ENCODE measurements at places on chromosomes 13 and 19.

GRCh38 chr13:38979891-38980749 is 10.5 kb downstream of the STOML3 start:
- no peak for DNase-seq

GRCh38 chr19:5698635-5699422 is 8.7 kb downstream of the RPL36 start:
- DNase-seq = no peak

DNA sequence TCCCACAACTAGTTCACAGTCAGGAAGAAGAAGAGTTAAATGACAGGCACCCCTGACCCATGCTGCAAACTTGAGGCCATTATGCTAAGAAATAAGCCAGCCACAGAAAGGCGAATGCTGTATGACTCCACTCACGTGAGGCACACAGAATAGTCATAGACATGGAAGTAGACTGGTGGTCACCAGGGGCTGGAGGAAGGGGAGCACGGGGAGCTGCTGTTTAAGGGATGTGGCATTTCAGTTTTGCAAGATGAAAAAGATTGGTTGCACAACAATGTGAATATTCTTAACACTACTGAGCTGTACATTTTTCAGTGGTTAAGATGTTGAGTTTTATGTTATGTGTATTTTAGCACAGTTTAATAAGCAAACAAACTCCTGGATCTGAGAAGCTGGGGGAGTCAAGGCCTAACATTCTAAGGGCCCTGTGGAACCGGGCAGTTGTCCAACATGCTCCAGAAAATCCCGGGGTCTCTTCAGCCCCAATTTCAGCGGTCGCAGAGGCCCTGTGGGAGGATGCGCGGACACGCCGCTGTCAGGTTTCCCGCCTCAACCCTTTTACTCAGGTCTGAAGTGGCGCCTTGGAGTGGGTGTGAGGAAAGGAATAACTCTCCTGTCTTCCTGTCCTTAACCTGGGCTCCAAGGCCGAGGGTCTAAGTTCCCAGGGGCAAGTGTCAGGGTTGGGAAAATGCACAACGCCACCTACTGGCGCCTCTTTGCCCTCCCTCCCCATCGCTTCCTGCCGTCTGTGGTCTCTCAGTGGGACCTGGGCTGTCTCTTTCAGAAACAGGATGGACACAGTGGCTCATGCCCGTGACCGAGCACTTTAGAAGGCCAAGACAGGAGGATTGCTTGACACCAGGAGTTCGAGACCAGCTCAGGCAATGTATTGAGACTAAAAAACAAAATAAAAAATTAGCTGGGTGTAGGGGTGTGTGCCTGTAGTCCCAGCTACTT is 4.4 kb upstream of the TMEM272 start:
- DNase-seq = no peak

- no peak for DNase-seq
These were observed 28.9 kb downstream of the SOX21 start for GRCh38 chr13:94683409-94683808.

DNA sequence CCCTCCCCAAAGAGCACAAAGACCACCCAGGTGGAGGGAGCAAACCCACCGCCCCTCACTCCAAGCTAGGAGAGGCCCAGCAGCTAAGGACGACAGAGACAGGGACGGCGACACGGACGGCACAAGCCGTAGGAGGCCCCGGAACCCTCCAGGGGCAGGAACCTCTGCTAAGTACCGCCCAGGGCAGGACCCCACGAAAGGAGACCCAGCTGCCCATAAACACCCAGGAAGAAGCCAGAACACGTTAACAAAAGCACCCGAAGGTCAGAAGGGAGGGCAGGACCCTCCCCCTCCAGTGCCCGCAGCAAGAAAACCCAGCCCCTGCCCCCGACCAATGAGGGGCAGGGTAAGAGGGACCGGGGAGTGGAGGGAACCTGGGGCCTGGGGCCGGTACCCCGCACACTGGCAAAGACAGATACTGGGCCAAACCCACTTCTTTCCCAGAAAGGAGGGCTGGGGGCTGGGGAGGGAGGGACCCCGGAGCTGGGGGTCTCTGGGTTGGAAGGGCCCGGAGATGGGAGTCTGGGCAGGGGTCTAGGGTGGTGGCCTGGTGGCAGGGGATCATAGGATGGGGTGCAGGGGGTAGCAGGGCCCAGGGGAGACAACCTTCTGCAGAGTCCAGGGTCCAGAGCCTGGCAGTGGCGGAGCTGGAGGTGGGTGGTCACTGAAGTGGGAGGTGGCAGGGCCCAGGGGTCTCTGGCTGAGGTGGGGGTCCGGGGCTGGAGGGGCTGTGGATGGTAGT is 2.4 kb downstream of the BTBD2 start:
- DNase-seq = no peak

GRCh38 chr13:52695856-52696255 is 43.2 kb downstream of the SUGT1 start:
- DNase-seq = no peak

DNA sequence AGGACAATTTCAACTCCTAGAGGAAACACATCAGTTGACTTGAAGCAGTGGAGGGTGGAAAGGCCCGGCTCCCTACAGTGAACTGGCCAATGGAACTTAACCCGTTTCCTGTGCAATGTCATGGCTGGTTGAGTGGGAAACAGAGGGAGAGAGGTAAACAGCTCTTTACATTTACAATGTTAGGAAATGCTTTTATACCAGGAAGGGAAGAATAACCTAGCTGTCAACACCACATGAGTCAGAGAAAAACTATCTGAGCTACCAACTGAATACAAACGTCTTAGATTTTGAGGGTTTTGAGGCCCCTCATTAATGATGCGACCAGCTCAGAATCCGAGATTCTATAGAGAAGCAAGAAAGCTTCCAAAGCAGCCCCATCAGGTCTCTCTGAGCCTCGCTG is 36.7 kb downstream of the CARD8 start:
- DNase-seq = no peak

DNA sequence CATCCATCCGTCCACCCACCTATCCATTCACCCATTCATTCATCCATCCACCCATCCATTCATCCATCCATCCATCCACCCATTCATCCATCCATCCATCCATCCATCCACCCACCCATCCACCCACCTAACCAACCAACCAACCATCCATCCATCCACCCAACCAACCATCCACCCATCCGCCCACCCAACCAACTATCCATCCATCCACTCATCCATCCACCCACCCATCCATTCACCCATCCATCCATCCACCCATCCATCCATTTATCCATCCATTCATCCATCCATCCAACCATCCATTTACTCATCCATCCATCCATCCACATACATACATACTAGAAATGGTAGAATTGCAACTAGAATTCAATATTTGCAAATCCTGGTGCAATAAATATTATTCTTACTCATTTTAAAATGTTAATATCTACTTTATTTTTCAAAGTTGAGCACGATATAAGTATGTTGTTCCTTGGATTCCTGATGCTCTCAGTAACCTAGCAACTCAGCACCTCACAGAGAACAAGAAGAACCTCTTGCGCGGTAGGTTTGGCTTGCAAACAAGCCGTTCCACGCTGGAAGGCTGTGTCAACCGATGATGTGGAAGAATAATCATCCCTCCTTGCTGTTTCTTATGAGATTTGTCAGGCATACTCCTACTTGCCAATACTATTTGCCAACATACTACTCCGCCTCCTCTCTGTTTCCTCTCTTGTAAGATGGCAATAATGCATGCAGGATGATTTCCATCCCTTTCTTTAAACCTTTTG is 111.7 kb downstream of the GNG7 start:
- DNase-seq = no peak

GRCh38 chr13:33694546-33694945 is 123.4 kb upstream of the RFC3 start:
- DNase-seq = no peak

DNA sequence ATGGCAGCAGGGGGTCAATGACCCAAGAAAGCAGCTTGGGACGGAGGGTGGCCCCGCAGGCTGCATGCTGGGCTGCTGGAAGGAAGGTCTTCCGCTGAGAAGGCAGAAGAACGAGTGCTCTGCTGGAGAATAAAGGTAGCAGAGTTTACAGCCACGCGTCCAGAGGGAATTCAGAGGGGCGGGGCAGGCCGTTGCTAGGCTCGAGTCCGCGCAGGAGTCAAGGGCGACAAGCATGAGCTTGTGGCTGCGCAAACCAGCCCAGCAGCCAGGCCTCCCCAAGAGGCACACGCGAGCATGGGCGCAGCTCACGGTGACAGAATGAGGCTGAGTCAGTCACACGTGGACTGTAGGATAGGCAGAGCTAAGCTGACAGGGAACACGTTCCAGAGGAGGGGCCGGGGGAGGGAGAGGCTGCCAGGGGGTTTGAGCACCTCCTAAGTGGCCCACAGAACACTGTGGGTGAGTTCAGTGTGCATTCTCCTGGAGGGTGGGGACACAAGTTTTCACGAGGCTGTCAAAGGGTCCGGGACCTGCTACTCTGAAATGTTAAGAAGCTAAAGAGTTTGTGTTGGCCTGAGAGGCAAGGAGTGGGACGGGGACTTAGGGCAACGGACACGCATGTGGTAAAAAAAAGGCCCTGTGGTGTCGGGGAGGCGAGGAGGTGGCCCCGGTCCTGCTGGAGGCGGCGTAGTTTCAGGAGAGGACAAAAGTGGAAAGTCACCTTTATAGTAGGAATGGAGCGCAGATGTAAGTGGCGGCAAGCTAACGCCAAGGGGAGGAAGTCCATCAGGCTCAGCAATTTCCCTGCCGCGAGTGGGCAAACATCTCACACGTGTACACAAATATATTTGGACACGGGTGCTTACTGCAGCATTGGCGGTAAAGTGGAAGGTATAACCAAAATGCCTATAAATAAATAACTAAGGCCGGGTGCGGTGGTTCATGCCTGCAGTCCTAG is 17.7 kb downstream of the RFX2 start:
- DNase-seq = no peak

DNA sequence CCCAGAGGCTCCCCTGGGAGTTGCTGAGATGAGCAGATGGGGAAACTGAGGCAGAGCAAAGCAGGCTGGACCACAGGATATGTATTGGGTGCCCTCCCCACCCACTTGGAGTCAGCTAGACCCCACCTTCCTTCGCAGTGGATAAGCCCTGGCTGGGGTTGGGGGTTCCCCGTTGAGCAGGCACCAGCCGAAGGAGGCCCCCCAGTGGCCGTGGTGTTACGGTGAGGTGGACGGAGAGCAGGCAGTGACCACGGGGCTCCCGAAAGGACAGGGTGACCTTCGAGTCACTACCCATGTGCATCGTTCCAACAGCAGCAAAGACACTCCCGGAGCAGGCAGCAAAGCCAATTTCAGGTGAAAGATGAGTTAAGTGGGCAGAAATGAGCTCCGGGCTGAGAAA is 62.4 kb upstream of the ADGRE5 start:
- no peak for DNase-seq

DNA sequence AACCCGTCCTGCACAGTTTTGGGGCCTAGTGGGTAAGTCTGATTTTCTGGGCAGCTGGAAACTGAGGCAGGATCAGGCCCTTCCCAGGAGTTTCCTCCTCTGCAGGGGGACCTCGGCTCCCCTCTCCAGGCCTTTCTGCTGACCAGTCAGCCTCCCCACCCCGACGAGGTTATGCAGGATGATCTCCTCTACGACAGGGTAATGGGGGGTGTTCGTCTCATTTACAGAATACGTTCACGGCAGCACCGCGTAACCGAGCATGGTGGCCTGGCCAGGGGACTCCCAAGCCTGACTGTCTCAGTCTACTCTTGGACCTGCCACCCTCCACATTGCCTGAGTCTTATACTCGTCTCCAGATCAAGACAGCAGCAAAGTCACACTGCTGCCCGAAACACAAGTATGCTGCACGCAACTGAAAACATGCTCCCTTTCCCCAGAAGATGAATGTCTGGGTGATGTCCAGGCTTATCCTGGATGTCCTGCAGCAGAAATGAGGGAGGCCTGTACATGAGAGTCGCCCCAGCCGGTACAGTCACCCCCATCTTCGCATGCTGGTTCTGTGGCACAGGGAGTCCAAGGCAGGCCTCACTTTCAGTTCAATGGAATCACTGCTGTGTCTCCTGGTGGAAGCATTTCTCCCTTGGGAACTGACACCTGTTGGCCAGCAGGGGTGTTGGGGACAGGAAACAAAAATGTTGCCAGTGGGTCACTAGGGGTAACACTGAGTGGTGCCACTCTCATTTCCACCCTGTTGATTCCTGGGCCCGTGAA is 120.8 kb downstream of the SOX1 start:
- DNase-seq = no peak

DNA sequence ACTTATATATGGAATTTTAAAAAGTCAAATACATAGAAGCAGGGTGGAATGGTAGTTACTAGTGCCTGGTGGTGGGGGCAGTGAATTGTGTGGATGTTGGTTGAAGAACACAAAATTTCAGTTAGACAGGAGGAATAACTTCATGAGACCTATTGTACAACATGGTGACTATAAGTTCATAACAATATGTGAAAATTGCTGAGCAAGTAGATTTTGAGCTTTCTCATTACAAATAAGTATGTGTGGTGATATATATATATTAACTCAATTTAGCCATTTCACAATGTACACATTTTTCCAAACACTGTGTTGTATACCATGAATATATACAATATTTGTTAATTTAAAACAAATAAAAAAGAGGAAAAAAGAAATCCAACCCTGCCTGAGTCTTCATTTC is 641.1 kb downstream of the DIAPH3 start:
- DNase-seq = no peak

GRCh38 chr13:27919659-27919933 is 204 bp upstream of the PDX1 start:
- DNase-seq = no peak

DNA sequence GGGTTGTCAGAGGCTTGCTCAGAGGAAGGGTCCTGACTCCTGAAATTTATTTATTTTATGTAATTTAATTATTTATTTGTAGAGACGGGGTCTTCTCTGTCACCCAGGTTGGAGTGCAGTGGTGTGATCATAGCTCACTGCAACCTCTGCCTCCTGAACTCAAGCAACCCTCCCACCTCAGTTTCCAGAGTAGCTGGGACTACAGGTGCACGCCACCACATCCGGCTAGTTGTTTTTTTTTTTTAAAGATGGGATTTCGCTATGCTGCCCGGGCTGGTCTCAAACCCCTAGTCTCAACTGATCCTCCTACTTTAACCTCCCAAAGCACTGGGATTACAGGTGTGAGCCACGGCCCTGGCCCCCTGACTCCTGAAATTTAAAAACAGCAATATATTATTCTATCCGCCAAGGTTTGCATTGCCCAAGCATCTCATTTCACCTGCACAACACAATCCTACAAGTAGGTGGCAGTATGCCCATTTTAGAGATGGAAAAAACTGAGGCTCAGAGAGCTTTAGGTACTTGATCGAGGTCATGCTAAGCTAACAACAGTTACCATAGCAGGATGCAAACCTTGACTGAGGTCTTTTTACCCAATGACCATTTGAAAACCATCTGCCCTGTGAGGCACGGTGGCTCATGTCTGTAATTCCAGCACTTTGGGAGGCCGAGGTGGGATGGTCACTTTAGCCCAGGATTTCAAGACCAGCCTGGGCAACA is 18.1 kb downstream of the ARHGEF18 start:
- no peak for DNase-seq

GRCh38 chr19:30696514-30696913 is 324.3 kb downstream of the ZNF536 start:
- DNase-seq = no peak

GRCh38 chr13:97352815-97353214 is 81.2 kb upstream of the RAP2A start:
- no peak for DNase-seq

GRCh38 chr19:56660381-56661107 is 11.0 kb downstream of the ZNF835 start:
- no peak for DNase-seq

GRCh38 chr13:93218583-93218982 is 8.0 kb upstream of the GPC6 start:
- DNase-seq = no peak

GRCh38 chr13:32905063-32905863 is 111.0 kb upstream of the KL start:
- DNase-seq = no peak
